Cerebellar nuclear complex (tissue), 1 donor: ENCODE measurements at places on chromosomes 11 and 22.

DNA sequence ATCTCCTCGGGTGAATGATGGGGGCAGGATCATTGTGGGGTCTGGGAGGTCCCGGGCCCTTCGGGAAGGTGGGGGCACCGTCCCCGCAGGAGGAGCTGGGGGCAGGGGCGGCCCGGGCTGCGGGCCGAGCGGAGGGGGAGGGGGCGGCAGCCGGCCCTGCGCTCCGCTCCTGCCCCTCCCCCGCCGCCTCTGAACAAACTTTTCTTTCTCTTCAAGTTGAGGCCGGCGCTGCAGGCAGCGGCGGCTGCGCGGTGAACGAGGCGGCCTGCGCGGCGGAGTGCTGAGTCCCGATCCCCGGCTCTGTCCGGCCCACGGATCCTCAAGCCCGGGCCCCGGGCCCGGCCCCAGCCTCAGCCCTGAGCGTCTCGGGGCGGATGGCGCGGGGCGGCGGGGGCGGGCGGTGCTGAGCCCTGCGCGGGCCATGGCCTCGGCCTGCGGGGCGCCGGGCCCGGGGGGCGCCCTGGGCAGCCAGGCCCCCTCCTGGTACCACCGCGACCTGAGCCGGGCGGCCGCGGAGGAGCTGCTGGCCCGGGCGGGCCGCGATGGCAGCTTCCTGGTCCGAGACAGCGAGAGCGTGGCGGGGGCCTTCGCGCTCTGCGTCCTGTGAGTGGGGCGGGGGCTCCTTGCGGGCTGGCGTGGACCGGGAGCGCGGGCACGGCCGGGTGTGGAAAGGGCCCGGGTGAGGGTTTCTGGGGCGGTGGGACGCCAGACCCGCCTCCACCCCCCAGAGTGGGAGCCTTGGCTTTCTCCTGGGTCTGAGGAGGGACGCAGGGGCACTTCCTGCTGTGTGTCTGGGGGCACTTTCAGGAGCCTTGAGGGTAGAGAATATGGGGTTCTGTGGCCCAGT is at the start of gene INPPL1:
Gene INPPL1, plus strand, starts transcription at position 204 of the 847 bp plus-strand sequence. Its CDS starts 218 bp downstream, at position 422.
- no peak for DNase-seq

GRCh38 chr11:93939084-93939760 is 81.9 kb upstream of the HEPHL1 start:
- DNase-seq = no peak

- DNase-seq = no peak
Observed at GRCh38 chr11:121309688-121310087, 17.1 kb downstream of the SC5D start.

- DNase-seq = no peak
Observed at GRCh38 chr11:84194696-84195095, 908.5 kb upstream of the CCDC90B start.

DNA sequence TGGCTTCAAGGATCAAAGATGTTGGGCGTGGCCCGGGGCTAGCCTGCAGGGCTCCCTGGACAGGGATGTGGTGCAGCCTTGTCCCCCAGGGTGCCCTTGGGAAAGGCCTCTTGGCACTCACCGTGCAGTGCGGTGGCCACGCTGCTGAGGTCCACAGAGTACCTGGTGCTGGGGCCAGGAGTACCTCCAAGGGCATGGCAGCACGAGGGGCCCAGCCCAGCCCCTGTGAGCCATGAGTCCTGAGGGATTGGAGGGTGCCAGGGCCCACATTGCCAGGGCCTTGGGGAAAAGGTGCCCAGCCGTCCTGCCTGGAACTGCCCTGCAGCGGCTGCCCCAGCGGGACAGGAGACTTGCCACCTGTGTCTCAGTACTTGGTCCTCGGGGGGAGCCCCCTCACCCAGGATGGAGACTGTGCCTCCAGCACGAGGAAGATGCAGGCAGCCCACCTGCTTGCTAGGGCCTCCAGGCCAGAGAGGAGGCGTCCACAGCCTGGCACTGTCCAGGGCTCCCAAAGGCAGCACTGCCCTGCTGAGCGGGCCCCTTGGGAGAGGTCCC is 44.2 kb downstream of the GRAMD4 start:
- no peak for DNase-seq

GRCh38 chr11:66007201-66007634 is 4.6 kb upstream of the CST6 start:
- DNase-seq = no peak

DNA sequence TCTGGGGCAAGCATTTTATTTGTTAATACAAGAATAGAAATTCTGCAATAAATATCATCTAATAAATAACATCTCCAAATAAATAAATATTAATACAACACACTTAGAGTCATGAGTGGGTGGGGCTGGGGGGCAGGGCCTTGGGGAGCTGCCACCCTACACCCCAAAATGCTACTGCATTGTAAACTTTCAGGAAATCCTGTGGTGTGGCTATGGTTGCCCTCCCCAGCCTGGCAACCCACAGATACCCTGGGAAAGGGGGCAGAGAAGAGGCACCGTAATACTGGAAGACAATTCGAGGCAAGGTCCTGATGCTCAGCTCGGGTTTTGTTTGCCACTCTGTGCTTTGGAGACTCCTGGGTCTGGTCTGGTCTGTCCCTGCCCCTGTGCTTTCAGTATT is 9.2 kb downstream of the CLCF1 start:
- DNase-seq = no peak

DNA sequence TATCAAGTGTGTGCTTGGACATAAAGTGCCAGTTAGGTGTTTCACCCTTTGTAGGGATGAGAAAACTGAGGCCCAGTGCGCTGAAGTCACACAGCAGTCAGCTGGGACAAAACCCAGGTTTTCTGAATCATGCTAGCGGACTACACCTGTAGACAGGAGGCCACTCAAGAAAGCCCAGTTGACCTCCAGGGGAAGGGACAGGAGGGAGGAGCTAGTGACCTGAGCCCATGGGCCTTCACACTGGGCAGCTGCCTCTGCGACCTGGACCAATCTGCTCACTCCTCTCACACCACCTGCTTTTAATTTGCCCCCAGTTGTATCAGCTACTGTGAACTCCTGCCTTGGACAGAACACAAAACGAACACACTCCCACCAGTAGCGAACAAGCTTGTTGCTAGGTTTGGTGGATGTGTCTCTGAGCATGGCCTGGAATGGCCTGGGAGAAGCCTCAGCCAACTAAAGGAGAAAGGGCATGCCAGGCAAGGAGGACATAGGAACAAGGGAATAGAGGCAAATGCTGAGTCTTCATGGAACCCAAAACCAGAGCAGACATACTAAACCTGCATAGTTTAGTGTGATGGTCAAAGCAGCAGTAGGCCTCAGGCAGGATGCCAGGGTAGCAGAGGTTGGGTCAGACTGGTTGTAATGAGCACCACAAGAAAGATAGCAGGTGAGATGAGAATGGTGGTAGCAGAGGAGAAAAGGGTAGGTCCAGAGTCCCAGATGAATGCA is 7.2 kb downstream of the LMO1 start:
- DNase-seq = no peak

DNA sequence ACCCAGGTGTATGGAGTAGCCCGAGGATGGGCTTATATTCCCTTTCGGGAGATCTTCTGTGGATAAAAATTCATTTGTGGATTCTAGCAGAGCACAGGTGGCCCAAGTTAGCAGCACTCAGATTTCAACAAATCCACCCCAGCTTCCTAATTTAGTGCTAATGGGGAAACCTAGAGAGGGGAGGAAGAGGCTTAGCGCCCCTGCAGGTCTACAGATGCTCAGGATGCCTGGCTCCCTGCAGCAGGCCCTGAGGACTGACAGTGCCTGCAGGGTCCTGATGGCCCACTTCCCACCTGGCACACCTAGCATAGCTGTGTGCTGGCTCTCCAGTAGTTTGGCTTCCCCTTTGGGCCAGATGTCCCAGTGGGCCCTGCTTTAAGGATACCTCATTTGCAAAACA is 6.5 kb downstream of the DGAT2 start:
- no peak for DNase-seq

GRCh38 chr11:67581469-67581868 is 2.1 kb upstream of the GSTP1 start:
- no peak for DNase-seq

GRCh38 chr11:97361812-97362378 is 972.1 kb downstream of the JRKL start:
- DNase-seq = no peak

DNA sequence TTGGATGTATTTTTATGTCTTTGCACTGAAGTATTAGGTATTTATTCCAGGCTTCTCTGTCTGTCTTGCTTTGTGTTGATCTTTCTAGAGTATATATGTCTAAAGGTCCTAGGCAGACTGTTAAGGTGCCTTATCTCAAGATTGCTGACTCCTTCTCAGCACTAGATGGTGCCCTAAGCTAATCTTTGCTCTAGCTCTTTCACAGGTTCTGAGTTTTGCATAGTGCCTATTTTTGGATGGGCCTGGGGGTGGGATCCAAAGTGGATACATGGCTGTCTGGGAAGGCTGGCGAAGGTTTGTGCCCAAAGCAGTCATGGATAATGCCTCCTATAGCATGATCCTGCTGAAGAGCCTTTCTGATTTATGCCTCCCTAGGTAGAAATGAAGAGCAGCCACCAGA is 154.9 kb downstream of the TRPC6 start:
- no peak for DNase-seq

GRCh38 chr22:23817146-23817545 is 21.7 kb downstream of the DERL3 start:
- no peak for DNase-seq

DNA sequence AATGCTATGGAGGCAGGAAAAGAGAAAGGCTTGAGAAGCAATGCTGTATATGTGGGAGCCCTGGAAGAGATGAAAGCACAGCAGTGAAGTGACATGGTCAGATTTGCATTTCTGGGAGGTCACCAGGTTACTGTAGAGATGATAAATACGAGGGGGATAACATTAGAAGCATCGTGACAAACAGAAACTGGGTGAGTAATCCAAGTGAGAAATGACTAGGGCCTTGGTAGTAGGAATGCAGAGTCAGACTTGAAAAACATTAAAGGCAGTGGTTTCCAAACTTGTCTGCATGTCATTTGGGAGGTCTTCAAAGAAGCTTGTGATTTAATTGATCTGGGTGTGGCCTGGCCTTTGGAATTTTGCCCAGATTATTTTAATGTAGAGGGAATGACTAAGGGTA is 43.9 kb downstream of the CCDC34 start:
- no peak for DNase-seq

- DNase-seq = no peak
Observed at GRCh38 chr11:8269636-8270035, 6.0 kb upstream of the LMO1 start.

DNA sequence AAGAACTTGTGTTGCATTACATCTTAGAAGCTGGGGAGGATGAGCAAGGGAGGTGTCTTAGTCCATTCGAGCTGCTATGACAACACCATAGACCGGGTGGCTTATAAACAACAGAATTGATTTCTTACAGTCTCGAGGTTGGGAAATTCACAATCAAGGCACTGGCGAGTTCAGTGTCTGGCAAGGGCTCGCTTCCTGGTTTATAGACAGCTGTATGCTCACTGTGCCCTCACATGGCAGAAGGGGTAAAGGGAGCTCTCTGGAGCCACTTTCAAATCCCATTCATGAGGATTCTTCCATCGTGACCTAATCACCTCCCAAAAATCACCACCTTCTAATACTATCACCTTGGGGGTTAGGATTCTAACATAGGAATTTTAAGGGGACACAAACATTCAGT is 150.0 kb upstream of the NECTIN1 start:
- DNase-seq = no peak

DNA sequence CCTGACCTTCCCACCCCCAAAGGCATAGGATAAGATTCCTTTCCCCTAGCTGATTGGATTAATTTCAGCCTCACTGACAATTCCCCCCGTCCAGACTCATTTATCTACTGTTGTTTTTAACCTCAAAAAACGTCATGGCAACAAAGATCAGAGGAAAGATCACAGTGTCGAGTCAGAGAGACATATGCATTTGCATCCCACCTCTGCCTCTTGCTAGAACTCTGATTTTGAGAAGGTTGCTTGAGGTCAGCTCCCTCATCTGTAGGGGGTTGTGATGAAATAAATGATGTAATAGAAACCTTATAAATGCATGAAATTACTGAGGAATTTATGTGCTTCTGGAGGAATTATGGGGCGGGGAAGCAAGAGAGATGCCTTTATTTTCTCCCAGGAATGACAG is 53.3 kb upstream of the SYN3 start:
- DNase-seq = no peak

GRCh38 chr11:60672255-60672654 is 27.2 kb upstream of the MS4A8 start:
- DNase-seq = no peak

GRCh38 chr22:24465566-24465965 is 29.6 kb upstream of the UPB1 start:
- DNase-seq = no peak

- no peak for DNase-seq
Observed at GRCh38 chr22:43474161-43475101, 62.6 kb downstream of the MPPED1 start.

- no peak for DNase-seq
Observed at GRCh38 chr22:18905540-18906409, at the start of gene DGCR6. Gene DGCR6 (plus strand): TSS chr22:18906320. CDS start chr22:18906375, 55 bp downstream.

DNA sequence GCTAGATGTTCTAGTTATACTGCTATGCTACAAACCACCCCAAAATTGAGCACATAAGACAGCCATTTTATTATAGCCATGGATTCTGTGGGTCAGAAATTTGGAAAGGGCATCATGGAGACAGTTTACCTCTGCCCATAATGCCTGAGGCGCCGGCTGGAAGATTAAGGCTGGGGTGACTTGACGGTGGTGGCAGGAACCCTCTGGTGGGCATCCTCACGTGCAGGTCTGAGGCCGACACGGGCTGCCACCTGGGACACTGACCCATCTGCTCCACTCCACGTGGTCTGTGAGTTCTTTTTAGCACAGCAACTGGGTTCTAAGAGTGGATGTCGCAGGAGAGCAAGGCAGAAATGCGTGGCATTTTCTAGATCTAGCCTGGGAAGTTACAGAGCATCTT is 40.0 kb upstream of the PRDM11 start:
- no peak for DNase-seq

DNA sequence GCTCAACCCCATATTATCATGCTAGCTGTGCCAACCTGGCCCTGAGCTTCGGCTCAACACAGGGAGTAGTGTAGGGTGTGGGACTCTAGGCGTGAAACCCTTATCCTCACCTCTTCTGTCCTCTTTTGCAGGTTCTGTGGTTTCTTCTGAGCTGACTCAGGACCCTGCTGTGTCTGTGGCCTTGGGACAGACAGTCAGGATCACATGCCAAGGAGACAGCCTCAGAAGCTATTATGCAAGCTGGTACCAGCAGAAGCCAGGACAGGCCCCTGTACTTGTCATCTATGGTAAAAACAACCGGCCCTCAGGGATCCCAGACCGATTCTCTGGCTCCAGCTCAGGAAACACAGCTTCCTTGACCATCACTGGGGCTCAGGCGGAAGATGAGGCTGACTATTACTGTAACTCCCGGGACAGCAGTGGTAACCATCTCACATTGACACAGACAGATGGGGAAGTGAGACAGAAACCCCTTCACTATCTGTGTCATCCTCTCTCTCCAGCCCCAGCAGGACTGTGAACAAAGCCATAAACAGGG is 76.4 kb downstream of the GGTLC2 start:
- no peak for DNase-seq

- no peak for DNase-seq
Observed at GRCh38 chr11:12731841-12732336, 57.7 kb downstream of the TEAD1 start.

- DNase-seq = no peak
Observed at GRCh38 chr11:93907901-93908300, 57.5 kb upstream of the VSTM5 start.

- DNase-seq = no peak
Observed at GRCh38 chr22:35608088-35608487, 9.0 kb downstream of the MB start.
